Heart right ventricle (tissue), 16 donors: ENCODE measurements at places on chromosomes 5 and 9. TPM values are rescaled to one million over a fixed set of nuclear protein-coding genes. Genes with fewer than 3 reads are reported as not detected.

NIPBL gene
- 29.5 TPM for total RNA-seq

- DNase-seq: no peak
These were observed 5.6 kb upstream of the FUT7 start for GRCh38 chr9:137037483-137037882.

DNA sequence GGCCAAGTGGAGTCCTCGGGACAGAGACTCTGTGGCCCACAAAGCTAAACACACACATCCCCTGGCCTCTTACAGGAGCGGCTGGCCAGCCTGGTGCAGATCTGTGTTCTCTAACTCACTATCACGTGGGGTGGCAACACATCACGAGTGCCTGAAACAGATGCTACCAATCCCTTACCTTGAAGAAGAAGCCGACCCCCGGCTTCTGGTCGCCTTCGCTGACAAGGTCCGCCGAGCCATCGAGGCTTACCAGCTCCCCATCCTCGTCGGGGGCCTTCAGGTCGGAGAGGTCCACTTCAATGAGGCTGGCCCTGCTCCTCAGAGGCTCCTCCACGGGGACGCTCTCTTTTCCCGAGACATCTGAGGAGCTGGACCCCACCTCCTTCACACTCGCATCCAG, 86.7 kb downstream of the CAMSAP1 start:
- DNase-seq: no peak

DNA sequence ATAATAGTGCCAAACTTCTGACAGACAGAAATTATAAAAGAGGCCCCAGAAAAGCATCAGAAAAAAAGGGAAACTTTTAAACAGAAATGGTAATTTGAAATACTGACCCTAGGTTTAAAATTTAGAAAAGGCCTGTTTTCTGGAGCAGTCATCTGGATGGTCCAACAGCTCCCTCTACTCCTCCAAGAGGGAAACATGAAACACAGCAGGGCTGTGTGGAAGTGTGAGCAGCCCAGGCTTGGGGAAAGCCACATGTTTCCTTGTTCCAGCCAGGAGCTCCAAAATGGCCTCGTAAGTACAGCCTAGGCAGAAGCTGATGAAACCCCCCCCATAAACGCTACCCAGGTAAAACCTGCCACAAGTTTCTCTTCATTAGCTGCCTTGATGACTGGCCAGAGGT, 499.3 kb upstream of the ADAMTS16 start:
- no peak for DNase-seq

GRCh38 chr9:35367451-35367850, 122.5 kb upstream of the RUSC2 start:
- no peak for DNase-seq

DNA sequence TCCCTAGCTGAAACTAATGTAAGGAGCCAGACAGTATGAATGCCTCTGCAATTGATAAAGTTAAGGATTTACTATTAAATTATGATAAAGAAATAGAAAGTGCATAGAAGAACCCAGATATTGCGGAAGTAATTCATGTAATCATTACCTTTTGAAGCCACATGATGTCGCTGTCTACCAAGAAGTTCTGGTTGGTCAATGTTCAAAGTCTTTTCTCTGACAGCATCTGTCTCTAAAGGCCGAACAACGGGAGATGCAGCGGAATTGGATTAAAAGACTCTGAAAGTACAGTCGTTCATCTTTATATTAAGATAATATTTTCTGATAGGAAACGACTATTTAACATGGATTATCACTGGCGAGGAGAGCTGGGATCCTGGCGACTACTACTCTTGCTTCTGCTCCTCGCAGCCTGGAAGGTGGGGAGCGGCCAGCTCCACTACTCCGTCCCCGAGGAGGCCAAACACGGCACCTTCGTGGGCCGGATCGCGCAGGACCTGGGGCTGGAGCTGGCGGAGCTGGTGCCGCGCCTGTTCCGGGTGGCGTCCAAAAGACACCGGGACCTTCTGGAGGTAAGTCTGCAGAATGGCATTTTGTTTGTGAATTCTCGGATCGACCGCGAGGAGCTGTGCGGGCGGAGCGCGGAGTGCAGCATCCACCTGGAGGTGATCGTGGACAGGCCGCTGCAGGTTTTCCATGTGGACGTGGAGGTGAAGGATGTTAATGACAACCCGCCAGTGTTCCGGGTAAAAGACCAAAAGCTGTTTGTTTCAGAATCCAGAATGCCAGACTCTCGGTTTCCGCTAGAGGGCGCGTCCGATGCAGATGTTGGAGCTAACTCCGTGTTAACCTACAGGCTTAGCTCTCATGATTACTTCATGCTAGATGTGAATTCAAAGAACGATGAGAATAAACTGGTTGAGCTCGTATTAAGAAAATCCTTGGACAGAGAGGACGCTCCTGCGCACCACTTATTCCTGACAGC, at the start of gene PCDHA8:
Gene PCDHA8, plus strand, starts transcription at position 210 of the 985 bp plus-strand sequence. Its CDS starts 135 bp downstream, at position 345.
- DNase-seq: no peak

- no peak for DNase-seq
These were observed 12.0 kb downstream of the URM1 start for GRCh38 chr9:128383007-128383753.

NR4A3 gene
- total RNA-seq: 9.9 TPM
